Stimulated activated CD4-positive, alpha-beta T cell treated with anti-CD3 and anti-CD28 coated beads, Interleukin-1b, Interleukin-23, amount 100 ng/mL, for 1 hour (primary cell): ENCODE measurements at places on chromosomes 12 and 14.

DNA sequence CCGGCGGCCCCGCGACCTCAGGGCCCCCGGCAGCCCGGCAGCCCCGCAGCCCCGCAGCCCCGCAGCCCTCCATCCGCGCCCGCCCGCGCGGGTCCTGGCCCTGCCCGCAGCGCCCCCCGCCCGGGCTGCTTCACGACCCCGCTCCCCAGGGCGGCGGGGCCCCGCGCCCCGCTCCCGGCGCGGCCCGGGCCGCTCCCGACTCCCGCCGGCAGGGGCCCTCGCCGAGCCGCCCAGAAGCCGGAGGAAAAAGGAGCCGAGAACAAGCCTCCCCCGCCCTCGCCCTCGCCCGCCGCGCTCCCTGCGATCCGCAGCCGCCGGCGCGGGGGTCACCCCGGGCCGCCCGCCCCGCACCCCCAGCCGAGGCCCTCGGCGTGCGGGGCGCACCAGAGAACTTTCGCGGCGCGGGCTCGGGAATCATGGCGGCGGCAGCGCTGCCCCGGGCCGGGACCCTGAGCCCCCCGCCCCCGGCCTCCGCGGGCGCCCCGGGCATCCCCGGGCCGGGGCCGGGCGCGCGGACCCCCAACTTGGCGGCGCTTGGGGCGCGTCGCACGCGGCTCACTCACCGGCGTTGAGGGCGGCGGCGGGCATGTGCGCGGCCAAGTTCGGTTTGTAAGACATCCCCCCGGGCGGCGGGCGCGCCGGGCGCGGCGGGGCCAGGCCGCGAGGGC, 521 bp downstream of the CDK2AP1 start:
- DNase-seq: peak; percentile 54

GRCh38 chr14:91058042-91058581, 2.3 kb downstream of the RPS6KA5 start:
- no peak for DNase-seq

GRCh38 chr14:41718477-41719166, 111.9 kb downstream of the LRFN5 start:
- DNase-seq: no peak

- DNase-seq: no peak
Observed at GRCh38 chr12:79508622-79509021, 182.1 kb downstream of the PAWR start.

DNA sequence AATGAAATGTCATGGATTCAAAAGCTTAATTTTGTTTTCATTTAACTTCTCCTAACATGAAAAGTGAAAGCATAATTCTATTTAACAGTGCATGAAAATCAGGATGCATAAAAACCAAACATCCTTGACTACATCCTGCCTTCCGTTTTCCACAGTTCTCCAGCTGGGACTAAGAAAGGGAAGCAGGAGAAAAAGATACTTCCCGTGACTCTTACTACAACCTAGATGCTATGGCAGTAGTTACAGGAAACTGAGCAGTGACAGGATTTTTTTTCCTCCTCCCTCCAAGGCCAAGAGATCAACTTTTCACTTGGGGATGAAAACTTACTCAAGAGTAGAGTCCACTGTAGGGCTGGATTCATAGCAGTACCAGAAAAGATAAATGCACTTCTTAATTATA, 2.6 kb downstream of the EXOC5 start:
- no peak for DNase-seq

- no peak for DNase-seq
Observed at GRCh38 chr14:50342221-50343078, 30.3 kb downstream of the DMAC2L start.

DNA sequence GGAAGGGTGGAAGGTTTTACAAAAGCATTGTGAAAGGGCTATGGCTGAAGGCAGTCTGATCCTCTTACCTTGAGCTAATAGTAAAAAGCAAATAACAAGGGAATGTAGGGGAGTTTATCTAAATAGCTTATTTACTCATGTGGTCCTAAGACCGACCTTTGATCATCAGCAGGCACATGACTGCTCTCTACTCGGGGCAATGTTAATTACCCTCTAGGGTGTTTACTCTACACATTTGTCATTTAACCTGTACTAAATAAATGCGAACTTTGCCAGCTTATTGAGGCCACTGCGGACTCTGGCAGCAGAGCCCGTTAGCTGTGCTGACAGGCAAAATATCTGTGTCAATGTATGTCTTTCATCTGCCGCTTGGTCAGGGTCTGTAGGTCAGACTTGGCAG, 768.3 kb upstream of the ATXN7L3B start:
- DNase-seq: no peak

- DNase-seq: no peak
Observed at GRCh38 chr14:103019826-103020225, 37.5 kb downstream of the CDC42BPB start.

- DNase-seq: peak; percentile 29
Observed at GRCh38 chr12:110100315-110100970, 23.7 kb upstream of the IFT81 start.

DNA sequence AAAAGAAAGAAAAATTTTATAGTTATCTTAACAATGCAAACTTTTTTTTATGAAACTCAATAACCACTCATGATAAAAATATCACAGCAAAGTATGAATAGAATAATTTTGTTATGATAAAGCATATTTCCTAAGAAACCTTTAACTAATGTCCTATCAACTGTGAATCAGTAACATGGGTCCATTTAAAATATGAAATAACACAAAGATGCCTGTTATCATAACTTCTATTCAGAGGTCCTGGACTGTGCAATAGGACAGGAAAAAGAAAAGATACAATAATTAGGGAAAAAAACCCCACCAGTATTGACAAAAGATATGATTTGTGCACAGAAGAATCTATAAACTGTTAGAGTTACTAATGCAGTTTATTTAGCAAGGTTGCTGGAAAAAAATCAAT, 245.4 kb downstream of the FOXN3 start:
- no peak for DNase-seq

GRCh38 chr14:28243600-28243999, 523.0 kb upstream of the FOXG1 start:
- DNase-seq: no peak

GRCh38 chr12:93378998-93379325, 1.2 kb downstream of the NUDT4 start:
- no peak for DNase-seq

GRCh38 chr12:98741196-98741555, 96.1 kb downstream of the APAF1 start:
- DNase-seq: no peak

DNA sequence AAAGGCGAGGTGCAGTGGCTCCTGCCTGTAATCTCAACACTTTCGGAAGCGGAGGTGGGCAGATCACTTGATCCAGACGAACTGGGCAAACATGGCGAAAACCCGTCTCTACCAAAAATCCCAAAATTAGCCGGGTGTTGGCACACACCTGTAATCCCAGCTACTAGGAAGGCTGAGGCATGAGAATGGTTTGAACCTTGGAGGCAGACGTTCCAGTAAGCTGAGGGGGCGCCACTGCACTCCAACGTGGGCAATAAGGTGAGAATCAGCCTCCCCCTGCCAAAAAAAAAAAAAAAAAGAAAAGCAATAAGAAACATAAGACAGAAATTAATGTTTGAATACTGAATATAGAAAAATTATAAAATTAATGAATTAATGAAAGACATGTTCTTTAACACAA, 928.7 kb downstream of the LRFN5 start:
- no peak for DNase-seq
